Activated T-helper 2 cell treated with anti-CD3 and anti-CD28 coated beads, Interferon-gamma antibody, Interleukin-2, Interleukin-4, amounts not matched to agents 10 μg/mL and 5 μg/mL and 100 μg/mL, durations not matched to agents 14 hours and 24 hours and 36 hours (primary cell): ENCODE measurements at places on chromosomes 3 and 15. TPM values are rescaled to one million over a fixed set of nuclear protein-coding genes. Genes with fewer than 3 reads are reported as not detected.

SNTN gene
- total RNA-seq = not detected in 2 replicates

MORC1 gene
- total RNA-seq = not detected in 2 replicates

HTR3D gene
- not detected in 2 replicates for total RNA-seq

THSD4 gene
- 0.07 TPM in 1 of 2 replicates, not detected in the other for total RNA-seq

ST8SIA2 gene
- not detected in 2 replicates for total RNA-seq

NOP10 gene
- total RNA-seq = 227 and 232 TPM in 2 replicates

TYRO3 gene
- total RNA-seq = 4.0 and 6.8 TPM in 2 replicates

ASB14 gene
- total RNA-seq = not detected in 2 replicates

ARMC8 gene
- total RNA-seq = 39.8 and 40.6 TPM in 2 replicates

ZNF639 gene
- 34.3 and 38.7 TPM in 2 replicates for total RNA-seq

GRAMD2A gene
- total RNA-seq = not detected in 2 replicates

TLR9 gene
- total RNA-seq = 0.32 and 0.50 TPM in 2 replicates

TRPM7 gene
- 42.3 and 43.1 TPM in 2 replicates for total RNA-seq

ZNF860 gene
- 1.8 and 2.0 TPM in 2 replicates for total RNA-seq

CP gene
- not detected in 2 replicates for total RNA-seq

LRRC34 gene
- 5.6 and 5.9 TPM in 2 replicates for total RNA-seq

FES gene
- total RNA-seq = 51.9 and 55.8 TPM in 2 replicates

LSAMP gene
- not detected in 2 replicates for total RNA-seq

SLC25A26 gene
- 15.5 and 16.9 TPM in 2 replicates for total RNA-seq

CFAP100 gene
- total RNA-seq = not detected in 2 replicates

TMEM108 gene
- 0.07 TPM in 1 of 2 replicates, not detected in the other for total RNA-seq

SHISA5 gene
- 65.6 and 69.5 TPM in 2 replicates for total RNA-seq

TFDP2 gene
- 36.7 and 37.2 TPM in 2 replicates for total RNA-seq

CASR gene
- not detected in 2 replicates for total RNA-seq

CXCR6 gene
- 9.3 and 10.7 TPM in 2 replicates for total RNA-seq

CPLX3 gene
- total RNA-seq = 0.16 TPM in 1 of 2 replicates, not detected in the other

MOBP gene
- total RNA-seq = 0.14 TPM in 1 of 2 replicates, not detected in the other

SPINK8 gene
- not detected in 2 replicates for total RNA-seq

FBXL2 gene
- total RNA-seq = 0.07 TPM in 1 of 2 replicates, not detected in the other

PROK2 gene
- total RNA-seq = 0.25 TPM in 1 of 2 replicates, not detected in the other

FOXB1 gene
- total RNA-seq = 11.8 and 12.7 TPM in 2 replicates

HYAL3 gene
- 10.8 TPM in 2 replicates for total RNA-seq

BFSP2 gene
- not detected in 2 replicates for total RNA-seq

NAALADL2 gene
- not detected in 2 replicates for total RNA-seq

FOXL2NB gene
- total RNA-seq = not detected in 2 replicates

MUSTN1 gene
- 1.9 and 2.6 TPM in 2 replicates for total RNA-seq

DCLK3 gene
- not detected in 2 replicates for total RNA-seq

TEX264 gene
- 43.1 TPM in 2 replicates for total RNA-seq

C2CD4A gene
- total RNA-seq = not detected in 2 replicates

OR4F6 gene
- not detected in 2 replicates for total RNA-seq

AADACL2 gene
- total RNA-seq = not detected in 2 replicates

LRTM1 gene
- not detected in 2 replicates for total RNA-seq

CAPN3 gene
- total RNA-seq = 1.2 and 1.8 TPM in 2 replicates

SLC24A5 gene
- total RNA-seq = not detected in 2 replicates

PPP2R3A gene
- total RNA-seq = 0.09 and 0.11 TPM in 2 replicates

CGNL1 gene
- not detected in 2 replicates for total RNA-seq

TMCO5A gene
- total RNA-seq = not detected in 2 replicates

ACP3 gene
- not detected in 2 replicates for total RNA-seq

IP6K2 gene
- total RNA-seq = 65.4 and 68.2 TPM in 2 replicates

POPDC2 gene
- 0.74 and 0.94 TPM in 2 replicates for total RNA-seq

ATP8B4 gene
- 69.7 and 75.3 TPM in 2 replicates for total RNA-seq
